ENCODE measurements at places on chromosomes 13 and 19.
A peak's percentile ranks its signal among the peaks of the same experiment; 100 is the strongest.

DNA sequence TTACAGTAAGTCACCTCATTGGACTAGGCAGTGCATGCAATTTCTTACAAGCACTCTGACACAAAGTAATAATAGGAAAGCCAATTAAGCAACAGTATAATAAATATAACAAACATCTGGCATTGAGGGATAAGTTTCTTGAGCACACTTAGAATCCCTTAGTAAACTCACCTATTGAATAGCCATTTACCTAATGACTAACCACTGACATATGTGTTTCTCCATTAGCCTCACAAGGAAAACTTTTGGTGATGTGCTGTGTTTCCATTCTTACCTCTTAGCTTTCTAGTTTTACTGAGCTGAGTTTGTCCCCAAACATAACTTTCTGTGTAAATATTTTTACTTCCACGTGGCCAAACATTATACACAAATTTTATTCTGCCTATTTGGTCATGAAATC, 47.4 kb upstream of the PCDH9 start:
- no peak for DNase-seq

- DNase-seq: peak; percentile 79
Measured at GRCh38 chr13:109412283-109412901, 374.0 kb downstream of the IRS2 start.

DNA sequence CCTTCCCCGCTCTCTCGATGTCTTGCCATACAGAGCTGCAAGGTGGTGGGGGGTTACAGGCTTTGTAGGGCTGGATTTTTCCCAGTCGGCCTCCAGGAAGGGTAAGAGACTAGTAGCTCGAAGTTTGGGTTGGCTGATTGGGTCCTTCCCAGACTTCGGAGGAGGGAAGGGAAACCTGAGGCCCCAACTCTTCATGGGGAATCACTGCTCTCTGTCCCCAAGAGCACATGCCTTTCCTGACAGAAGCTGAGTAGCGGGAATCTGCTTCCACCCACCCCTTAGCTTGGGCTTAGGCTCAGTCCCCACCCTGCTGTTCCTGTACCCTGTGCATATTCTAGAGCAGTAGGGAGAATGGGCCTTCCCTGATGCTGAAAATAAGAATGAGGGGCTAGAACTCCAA, 39.7 kb downstream of the PPP2R1A start:
- no peak for DNase-seq

DNA sequence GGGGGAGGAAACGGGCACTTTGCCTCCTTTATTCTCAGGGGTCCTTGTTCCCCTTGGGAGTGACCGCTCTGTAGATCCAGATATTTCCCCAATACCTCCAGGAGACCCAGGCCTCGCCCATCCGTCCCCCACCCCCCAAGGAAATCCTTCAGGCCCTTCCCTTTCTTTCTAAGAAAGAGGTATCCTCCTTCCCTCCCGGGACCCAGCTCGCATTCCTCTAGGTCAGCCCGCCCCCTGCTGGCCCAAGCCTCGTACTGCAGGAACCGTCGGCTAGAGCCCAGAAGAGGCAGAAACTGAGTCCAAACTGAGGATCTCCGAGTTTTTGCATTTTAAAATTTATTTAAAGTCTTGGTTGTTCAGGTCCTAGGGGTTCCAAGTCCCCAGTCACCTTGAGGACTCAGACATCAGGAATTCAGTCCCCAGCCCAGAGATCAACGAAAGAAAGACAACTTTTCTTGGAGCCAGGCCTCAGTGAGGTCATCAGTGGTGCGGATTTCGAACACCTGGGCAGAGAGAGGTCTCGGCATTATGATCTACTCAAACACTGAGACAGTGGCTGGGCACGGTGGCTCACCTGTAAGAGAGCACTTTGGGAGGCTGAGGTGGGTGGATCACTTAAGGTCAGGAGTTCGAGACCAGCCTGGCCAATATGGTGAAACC, 7.5 kb upstream of the LRFN1 start:
- DNase-seq: peak; percentile 90

DNA sequence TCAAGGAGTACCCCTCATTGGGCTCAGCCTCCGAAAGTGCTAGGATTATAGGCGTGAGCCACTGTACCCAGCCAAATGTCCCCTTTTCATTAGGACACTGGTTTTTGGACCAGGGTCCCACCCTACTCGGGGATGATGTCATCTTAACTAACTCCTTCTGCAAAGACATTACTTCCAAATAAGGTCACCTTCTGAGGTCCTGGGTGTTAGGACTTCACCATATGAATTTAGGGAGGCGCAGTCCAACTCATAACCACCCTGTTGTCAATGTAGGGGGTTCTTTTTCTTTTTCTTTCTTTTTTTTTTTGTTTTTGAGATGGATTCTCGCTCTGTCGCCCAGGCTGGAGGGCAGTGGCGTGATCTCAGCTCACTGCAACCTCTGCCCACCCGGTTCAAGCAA, 32.7 kb upstream of the NFIC start:
- no peak for DNase-seq

- DNase-seq: no peak
Measured at GRCh38 chr19:51514866-51515481, 13.4 kb upstream of the SIGLEC12 start.

All from right forelimb (tissue), 1 donor.